Heart left ventricle (tissue), 16 donors: ENCODE measurements at places on chromosomes 12 and 14.
A peak's percentile ranks its signal among the peaks of the same experiment; 100 is the strongest.

- no peak for DNase-seq
These were observed 224.3 kb downstream of the PELI2 start for GRCh38 chr14:56342494-56342942.

DNA sequence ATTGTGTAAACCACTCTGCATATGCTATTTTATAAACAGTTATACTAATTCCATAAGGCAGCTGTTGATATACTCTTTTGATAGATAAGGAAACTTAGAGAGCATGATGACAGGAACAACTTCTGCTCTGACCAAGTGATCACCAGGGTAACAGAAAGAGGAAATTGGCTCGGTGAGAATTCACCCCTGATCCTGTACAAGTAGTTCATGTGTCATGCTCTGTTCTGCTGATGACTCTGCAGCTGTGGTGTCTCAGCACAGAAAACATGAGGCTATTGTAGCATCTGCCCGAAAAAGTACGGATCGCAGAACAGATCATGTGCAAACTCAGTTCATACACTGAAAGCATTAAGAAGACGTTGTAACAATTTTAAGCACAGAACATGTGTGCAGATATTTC lies 345.0 kb downstream of the LRIG3 start:
- DNase-seq = no peak

- DNase-seq = no peak
These were observed 77.8 kb downstream of the ANKS1B start for GRCh38 chr12:99906786-99907579.

- no peak for DNase-seq
These were observed 3.3 kb upstream of the TTC9 start for GRCh38 chr14:70638416-70638815.

GRCh38 chr14:64491637-64492036 lies 12.0 kb downstream of the ZBTB25 start:
- no peak for DNase-seq

GRCh38 chr12:52391618-52392002 lies 6.2 kb upstream of the KRT84 start:
- DNase-seq = peak; percentile 77

- DNase-seq = no peak
These were observed 272.8 kb downstream of the AKAP6 start for GRCh38 chr14:32601906-32602305.

GRCh38 chr12:63132201-63132600 lies 18.8 kb downstream of the AVPR1A start:
- no peak for DNase-seq

DNA sequence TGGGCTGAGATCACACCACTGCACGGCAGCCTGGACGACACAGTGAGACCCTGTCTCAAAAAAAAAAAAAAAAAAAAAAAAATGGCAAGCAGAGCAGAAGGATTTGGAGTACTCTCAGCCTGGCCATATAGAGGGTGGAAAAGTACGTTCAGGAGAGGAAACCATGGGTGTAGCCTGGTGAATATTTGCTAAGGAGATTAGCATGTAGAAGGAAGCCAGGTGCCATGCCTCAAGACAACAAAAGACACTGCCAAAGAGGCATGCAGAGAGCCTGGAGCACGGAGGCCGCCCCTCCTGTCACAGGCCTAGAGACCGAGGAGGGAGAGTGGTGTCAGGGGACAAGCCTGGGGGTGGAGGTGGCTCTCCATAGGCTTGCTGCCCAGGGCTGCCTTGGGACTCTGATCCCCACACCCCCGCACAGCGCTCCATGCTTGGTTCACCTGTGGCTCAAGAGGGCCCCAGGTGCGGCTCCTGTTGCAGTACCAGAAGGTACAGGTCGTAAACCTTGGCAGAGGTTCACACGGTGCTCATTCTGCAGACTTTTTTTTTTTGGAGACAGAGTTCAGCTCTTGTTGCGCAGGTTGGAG lies 27.9 kb upstream of the DEGS2 start:
- DNase-seq = no peak

- DNase-seq = no peak
These were observed 22.8 kb downstream of the UTP20 start for GRCh38 chr12:101302741-101303140.

GRCh38 chr12:107992870-107993451 lies 136.1 kb upstream of the WSCD2 start:
- DNase-seq = no peak

- no peak for DNase-seq
These were observed 13.6 kb upstream of the NUAK1 start for GRCh38 chr12:106152334-106152733.

DNA sequence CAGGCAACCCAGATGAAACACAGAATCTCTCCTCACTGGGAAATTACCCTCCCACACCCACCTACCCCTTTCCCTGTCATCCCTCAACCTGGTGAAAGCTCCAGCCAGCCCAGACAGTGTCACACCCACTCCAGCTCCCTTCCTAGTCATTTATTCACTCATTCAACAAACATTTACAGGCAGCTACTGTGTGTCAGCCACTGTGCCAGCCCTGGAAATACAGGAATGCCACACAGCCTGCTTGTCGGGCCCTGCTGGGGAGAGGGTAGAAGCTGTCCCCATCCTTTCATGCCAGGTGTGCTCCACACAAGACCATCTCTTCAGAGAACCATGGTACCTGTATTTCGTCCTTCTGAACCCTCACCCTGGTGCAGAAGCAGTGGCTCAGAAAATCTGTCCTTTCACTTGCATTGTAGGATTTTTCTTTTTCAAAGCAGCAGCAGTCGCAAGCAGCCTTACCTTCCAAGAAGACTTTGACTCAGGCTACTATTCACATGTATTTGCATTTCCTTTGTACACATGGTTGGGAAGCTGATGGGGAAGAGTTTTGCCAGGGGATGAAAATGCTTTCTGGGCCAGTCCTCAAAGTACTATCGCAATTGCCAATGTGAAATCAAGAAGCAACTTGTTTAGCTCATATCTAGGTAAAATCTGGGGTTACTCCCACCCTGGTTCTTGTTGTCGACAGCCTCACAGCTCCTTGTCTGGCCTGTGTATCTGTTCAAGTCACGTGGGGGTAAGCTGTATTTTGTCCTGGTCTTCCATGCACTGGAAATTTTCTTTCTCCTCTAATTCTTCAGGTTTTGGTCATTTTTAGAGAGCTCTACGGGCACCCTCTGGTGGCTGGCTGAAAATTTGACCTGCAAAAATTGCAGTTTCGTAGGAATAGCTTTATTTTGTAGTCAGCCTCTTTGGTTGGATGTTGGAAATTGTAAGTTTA lies 147.4 kb upstream of the EGLN3 start:
- peak; percentile 43 for DNase-seq

DNA sequence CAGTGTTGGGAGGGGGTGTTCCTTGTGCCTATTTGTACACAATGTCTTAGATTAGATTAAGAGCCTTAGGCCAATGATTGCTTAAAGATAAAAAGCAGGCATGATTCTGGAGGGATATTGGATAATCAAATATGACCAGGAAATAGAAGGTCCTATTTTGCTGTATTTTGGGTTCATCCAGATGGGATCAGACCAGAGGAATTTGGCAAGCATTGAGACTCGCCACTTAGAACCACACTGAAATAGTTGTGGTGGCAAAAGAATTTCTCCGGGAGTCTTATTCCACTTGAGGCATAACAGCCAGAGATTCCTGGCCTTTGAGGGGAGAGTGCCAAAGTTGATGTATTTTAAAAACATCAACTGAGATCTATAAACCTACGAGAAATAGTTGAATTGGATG lies 327.2 kb downstream of the RAD51B start:
- no peak for DNase-seq

- DNase-seq = no peak
These were observed 49.9 kb downstream of the FOXN3 start for GRCh38 chr14:89366864-89367778.

DNA sequence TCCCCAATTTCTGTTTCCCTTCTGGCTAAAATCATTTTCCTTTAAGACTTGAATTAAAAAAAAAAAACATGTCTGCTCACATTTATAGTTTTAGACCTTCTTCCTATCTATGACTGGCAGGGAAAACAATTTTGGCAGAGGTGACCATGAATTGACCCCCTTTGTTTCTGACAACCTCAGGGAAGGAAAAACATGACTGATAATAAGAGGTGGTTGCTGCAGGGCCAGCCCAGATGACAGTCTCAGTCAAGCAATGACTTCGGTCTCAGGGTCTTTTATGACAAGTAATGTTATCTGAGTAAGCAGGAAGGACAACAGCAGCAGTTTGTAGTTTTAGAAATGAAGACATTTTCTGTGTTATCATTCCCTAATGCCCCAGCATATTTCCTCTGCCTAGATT lies 430.9 kb downstream of the LRIG3 start:
- no peak for DNase-seq

DNA sequence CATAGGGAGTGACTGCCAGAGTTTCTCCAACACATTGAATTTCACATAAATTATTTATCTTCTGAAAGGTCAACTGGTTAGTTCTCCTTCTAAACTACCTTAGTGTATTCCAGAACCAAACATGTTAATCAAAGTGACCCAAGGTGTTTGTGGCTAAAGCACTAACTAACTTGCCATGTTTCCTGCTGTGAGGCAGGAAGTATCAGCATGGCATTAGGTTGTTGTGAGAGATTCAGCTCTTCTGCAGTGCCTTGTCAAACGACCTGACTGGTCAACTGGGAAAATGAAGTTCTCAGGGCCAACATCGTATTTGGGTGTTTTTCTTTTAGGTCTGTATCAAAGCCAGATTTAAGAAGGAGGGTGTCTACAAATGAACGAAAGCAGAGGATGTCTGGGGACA lies 448.1 kb downstream of the APAF1 start:
- DNase-seq = no peak

- no peak for DNase-seq
These were observed 83.2 kb downstream of the ITPK1 start for GRCh38 chr14:93032421-93032936.
